ENCODE measurements at places on chromosomes 3 and 15. TPM values are rescaled to one million over a fixed set of nuclear protein-coding genes. Genes with fewer than 3 reads are reported as not detected.

DNA sequence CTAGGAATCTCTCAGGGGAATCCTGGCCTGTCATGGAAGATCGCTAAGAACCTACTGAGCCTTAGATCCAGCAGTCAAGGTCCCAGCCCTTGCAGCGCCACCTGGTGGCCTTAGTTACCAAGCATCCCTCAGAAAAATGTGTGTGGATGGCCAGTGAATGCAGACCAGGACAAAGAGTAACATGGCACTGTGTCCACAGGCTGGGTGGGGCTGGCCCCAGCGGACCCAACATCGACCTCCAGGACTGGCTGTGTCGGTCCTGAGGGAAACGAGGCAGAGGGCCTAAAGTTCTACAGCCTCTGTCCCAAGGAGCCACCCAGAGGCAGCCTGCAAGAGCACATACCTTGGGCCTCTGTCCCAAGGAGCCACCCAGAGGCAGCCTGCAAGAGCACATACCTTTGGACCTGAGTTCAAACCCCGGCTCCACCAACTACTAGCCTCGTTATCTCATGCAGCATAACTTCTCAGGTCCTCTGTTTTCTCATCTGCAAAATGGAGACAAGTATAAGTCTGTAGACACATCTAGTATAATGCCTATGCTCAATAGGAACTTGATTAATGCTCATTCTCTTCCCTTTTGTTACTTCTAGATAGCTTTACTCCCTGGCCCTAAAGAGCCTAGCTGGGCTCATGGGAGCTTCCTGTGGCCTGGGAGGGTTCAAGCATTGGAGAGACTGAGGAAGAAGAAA lies 57.5 kb upstream of the HERC1 start:
- DNase-seq, result peak; percentile 75

- DNase-seq, result no peak
These were observed 299.6 kb downstream of the CACNA2D3 start for GRCh38 chr3:54421943-54422342.

- peak; percentile 77 for DNase-seq
These were observed 54.8 kb downstream of the ZBTB20 start for GRCh38 chr3:115092220-115092791.

DNA sequence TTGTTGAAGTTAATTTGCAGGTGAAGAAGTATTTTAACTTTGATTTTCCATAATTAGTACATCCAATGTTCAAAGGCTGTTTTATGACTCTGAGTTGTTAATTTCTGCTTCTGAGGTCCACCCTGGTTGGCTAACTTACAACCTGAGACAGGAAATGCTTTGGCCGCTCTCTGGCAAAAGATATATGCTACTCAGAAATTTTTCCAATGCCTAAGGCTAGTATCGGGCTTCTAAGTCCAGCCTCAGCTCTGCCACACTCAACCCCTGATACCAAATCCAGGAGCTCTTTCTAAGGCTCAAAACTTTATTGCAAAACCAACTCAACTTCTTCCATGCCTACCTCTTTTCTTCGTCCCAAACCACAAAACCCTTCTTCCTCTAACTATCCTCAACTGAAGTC lies 192.9 kb downstream of the NEK10 start:
- DNase-seq, result no peak

DNA sequence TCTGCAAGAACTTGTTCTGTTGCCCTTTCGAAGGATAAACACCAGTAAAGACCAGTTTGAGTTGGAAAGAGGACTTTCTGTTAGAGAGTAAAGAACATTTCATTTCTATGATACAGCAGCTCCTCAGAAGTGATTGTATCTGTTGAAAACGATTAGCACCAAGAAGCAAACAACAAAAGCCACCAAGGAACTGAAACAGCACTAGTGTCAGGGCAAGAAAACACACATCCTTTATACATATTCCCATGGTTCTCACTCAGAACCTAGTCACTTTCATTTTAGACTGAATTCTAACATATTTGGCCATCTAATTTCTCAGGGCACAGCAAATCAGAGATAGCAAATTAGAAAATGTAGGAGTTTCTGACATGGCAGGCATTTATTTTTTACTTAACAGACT lies 116.1 kb downstream of the ATP1B3 start:
- no peak for DNase-seq

DNA sequence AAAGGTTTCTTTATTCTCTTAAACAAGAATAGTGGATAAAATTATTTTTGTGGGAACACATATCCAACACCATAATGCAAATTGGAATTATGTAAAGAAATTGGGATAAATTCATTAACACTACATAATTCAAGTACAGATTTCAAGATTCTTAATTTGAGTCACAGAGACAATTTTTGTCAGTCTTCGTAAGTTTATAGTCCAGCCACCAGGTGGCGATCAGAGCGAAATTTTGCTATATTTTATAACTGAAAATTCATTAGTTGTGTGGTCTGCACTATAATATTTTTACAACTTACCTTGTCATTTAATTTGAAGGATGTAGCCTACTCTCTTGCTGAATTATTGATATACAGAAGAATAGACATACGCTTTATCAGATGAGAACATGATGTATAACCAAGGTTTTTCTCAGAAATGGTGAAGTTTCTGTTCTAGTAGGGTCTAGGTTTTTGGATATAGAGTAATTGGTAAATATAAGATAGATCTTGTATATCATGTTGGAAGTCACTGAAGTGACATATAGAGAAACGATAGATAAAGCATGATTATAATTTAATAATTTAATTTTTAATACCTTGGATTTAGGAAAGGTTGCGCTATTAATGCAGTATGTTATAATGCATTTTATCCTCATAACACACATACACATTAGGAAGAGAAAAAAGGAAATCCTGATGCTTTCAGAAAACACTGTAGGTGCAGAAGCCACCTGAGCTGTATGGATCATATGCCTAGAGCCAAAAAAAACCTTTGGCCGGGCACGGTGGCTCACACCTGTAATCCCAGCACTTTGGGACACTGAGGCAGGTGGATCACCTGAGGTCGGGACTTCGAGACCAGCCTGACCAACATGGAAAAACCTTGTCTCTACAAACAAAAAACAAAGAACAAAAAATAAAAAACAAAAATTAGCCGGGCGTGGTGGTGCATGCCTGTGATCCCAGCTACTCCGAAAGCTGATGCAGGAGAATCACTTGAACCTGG lies 31.7 kb downstream of the PLSCR4 start:
- peak; percentile 69 for DNase-seq

DNA sequence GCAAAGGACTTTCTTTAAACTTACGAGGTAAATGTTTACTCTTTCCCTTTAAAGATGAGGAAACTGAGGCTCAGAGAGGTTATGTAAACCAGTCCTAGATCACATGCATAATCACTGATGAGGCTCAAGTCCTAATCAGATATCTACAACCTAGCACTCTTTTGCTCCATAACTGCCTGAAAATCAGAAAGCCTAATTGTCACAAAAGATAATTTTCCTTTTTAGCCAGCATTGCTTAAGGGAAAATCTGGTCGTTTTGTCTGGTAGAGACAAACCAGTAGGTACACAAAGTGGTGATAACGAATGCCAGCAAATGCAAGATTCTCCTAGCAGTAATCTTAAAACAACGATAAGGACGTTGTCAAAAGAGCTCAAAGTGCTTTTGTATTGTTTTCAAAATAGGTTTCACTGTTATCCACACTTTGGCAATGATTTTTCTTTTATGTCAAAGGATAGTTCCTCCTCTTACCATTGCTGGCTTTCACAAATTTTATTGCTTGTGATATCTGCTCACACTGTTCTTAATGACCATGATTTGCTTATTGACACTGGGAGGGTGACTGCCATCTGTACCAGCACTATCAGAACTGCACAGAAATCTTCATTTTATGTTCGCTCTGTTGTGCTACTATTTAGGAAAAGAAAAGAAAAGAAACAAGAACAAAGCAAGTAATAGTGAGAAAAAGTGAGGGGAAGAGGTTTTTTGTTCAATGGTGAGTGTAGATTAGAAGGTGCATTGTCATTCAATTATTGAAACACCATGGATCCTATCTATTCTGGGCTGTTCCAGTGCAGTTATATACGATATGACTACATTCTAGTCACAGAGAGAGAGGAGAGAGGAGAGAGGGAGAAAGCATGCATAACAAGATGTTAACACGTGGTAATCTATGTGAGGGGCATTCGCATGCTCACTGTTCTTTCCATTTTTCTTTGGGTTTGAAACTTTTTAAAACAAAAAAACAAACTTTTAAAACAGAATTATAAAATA lies 13.7 kb downstream of the IQCH start:
- no peak for DNase-seq

GRCh38 chr3:152737021-152737908 lies 97.7 kb upstream of the P2RY1 start:
- peak; percentile 65 for DNase-seq

DNA sequence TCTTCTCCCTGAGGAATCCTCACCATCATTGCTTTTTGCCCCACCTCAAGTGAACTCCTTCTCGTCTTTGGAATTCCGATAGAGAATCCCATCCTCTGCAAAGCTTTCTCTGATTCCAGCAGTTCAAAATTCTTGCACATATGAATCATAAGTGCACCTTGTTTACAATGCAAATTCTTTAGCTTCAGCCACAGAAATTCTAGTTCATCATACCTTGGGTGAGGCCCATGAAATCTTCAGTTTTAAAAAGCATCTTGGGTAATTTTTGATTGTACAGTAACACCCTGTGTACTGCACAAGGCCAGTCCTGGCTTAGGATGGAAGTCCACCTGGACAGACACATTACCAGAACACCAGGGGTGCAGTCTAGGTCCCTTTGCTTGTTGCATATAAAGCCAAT lies 30.8 kb downstream of the MDFIC2 start:
- DNase-seq, result peak; percentile 2

- peak; percentile 45 for DNase-seq
These were observed at the start of gene CD80 for GRCh38 chr3:119559441-119559963. Gene CD80, minus strand, starts transcription at chr3:119559614. Its CDS starts 1,886 bp downstream, at chr3:119557728.

DNA sequence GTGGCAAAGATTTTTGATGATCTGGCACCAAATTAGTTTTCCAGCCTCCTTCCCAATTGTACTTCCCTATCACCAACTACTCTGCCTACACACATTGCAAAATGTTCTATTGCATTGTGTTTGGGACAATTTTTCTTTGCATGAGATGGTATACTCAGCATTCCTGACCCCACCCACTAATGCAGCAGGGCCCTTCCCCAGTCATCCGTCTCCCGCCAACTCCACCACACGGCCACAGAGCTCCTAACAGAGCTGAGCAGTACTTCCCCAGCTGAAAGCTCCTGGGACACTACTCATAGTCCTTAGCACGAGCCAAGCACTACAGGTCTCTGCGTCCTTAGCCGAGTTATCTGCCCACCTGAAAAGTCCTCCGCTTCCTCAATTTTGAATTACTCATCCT lies 34.2 kb downstream of the TXNRD3 start:
- DNase-seq, result peak; percentile 25

DNA sequence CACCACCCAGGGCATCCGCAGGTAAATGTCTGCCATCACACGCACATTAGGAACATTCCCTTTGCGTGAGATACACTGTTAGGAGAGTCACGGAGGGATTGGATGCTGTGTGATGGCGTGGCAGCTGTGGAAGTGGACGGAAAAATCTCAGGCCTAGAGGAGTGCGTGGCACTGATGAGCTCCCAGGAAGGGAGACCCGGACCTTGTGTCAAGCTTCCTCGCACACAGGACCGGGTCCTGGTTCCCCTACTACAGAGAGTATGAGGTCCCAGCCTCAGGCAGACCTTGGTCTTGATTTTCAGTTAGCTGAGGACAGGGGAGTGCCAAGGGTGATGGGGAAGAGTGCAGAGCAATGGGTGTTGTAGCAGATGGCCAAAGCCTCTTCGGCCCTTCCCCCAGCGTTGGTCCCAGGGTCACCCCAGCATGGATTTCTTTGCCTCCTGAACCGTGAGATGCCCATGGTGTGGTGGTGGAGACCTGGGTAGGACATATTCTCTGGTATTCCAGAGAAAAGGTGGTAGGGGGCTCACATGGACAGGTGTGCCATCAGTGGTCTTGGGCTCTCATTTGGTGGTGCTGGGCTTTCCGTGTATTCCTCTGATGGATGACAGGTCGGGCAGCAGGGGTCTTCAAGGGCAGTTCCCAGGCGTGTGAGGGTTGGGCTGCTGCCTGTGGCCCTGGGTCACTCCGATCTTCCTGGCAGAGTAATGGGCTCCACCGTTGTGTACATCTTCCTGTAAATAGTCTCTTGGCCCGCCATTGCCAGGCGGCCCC lies 105.1 kb downstream of the SNRPN start:
- DNase-seq, result no peak

- DNase-seq, result no peak
These were observed 1.7 kb upstream of the NGLY1 start for GRCh38 chr3:25784971-25785370.

DNA sequence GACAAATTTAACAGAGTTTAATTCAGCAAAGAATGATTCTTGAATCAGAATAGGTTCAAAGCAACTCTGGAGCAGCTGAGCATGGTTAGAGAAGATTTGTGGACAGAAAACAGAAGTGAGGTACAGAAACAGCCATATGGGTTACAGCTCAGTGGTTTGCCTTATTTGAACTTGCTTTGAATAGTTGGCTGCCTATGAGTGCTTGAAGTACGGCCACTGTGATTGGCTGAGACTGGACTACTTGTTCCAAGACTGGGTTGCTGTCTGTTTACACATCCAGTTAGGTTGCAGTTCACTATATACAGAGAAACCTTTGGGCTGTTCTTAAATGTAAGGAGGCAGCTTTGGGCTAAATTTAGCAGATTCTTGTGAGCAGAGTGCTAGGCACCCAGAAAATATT lies 79.4 kb upstream of the CADPS start:
- no peak for DNase-seq

DNA sequence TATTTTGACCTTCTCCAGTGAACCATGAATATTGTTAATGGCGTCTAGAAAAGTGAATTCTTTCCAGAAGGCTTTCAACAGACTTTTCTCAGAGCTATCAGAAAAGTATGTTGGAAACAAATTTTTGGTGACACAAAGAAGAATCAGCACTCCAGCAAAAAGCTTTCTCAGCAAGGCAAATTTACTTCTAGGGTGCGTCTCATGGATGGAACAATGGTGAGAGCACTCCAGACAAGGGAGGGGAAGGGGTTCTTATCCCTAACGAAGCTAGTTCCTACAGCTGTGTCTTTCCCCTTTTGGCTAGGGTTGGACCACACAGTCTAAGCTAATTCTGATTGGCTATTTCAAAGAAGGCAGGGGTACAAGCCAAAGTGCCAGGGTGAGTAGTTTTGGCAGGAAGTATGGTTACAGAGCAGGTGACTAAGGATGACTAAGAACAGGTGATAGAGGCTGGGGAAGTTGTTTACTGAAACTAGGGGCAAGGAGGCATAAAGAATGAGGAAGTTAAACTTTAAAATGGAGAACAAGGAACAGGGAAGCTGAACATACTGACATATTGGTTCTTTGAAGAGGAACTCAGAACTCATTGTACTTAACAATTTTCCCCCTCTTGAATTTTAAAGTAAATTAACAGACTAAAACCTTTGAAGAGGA lies 959.8 kb downstream of the NAALADL2 start:
- no peak for DNase-seq

GRCh38 chr15:66151809-66152208 lies 101.7 kb downstream of the MEGF11 start:
- DNase-seq, result no peak

GRCh38 chr15:66641485-66642315 lies 60.3 kb upstream of the SMAD6 start:
- DNase-seq, result no peak

- DNase-seq, result peak; percentile 18
These were observed 59.4 kb downstream of the CALML4 start for GRCh38 chr15:68145706-68146105.

Gene C15orf62
- 0.57 TPM for total RNA-seq

Gene C3orf22
- total RNA-seq, result not detected

Gene RNF111
- total RNA-seq, result 40.5 TPM

Gene DNAJB11
- 44.0 TPM for total RNA-seq

Gene MAP3K13
- 13.0 TPM for total RNA-seq

Gene PIERCE2
- 6.6 TPM for total RNA-seq

Gene CPEB1
- 40.9 TPM for total RNA-seq

Gene STRA6
- 0.18 TPM for total RNA-seq

Gene B4GALT4
- 22.4 TPM for total RNA-seq
